ENCODE measurements at places on chromosomes 1 and 21.
A peak's percentile ranks its signal among the peaks of the same experiment; 100 is the strongest.

DNA sequence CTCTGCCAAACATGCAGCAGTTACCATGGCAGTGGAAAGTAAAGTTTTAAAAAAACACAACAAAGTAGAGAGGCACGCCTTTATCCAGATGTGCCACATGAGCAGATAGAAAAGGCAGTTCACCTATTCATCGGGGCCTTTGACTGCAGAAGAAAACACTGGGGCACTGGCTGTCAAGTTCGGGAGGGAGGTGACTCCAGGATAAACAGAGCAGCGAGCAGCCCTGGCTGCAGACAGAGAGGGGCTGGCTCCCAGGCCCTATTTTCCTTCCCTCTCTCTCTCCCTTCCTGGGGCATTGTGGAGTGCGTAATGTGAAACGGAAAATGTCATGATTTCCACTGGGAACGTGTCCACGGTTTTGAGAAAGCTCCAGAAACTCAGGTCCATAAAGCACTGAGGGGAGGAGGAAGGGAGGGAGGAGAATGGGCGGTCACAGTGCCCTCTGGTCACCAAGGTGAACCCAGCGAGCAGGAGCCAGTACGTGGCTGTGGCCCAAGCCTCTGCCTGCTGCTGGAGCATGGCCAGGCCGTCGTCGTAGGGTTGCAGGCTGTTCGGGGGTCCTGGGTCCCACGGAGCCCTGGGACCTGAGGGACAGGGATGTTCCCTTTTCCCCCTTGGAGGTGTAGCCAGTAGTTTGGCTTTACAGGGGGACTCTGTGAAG lies 114.7 kb upstream of the IRF2BP2 start:
- peak; percentile 98 for DNase-seq

- DNase-seq, result no peak
These were observed 4.3 kb downstream of the LHX9 start for GRCh38 chr1:197921235-197922069.

DNA sequence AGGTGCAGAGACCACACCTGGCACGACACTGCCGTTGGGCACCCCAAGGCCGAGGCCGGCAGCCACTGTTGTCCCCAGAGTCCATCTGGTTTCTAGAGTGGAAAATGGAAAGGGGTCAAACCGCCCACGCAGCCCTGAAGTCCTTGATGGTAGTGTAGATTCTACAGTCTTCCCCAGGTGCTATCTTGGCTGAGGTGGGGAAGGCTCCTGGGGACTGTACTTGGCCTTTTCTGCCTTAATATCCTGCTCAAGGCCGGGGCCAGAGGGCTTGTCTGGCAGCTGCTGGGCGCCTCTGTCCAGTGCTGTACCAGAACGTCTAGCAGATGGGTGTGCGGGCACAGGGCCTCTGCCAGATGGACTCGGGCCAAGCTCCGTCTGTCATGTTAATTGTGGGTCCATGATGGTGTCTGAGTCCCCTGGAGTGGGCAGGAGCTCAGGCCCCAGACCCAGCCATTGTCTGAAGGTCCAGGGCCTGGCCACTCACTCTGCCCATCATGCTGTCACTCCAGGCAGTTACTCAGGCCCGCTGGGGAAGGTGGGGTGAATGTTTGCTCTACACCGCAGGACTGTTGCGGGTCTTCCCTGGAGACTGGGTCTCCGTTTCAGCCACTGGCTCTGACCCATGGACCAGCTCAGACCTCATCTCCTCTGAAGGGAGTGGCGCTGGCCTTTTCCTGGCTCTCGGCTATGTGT lies 161.9 kb upstream of the COL6A1 start:
- no peak for DNase-seq

DNA sequence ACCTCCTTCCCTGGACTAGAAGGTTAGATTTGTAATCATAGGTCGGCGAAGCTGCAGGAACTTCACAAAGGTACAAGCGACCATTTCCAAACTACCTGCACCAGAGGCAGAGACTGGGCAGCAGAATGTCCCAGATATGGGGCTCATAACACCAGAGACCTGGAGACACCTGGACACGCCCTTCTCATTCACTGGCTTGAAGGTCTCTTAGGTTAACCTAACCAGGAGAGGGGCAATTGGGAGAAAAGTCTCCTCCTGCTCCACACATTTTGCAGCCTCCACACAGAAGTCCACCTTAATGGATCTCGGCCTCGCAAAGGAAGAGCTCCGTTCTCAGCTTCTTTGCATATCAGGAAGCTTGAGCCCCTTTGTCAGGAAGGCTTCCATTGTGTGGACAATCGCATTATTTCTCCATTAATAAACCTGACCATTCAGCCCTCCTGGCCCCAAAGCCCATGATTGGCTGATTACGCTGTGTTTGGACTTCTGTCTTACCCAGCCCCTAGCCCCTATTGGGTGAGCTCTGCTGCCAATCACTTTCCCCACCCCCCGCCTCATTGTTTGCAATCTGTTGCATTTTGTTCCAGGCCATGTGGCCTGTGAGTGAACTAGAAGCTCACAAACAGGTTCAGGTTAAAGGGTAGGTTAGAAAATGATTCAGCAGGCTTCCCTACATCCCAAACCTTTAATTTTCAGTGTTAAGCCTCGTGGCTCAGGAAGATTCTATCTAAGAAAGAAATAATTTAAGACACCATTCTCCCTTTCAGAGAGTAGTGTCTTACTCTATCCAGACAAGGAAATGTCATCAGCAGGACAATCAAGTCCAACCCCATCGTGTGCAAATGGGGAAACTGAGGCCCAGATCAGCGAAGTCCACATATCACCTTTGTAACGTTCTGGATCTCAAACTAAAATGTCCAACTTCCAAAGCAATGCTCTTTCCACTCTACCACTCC lies 2.8 kb downstream of the MYCL start:
- peak; percentile 100 for DNase-seq

DNA sequence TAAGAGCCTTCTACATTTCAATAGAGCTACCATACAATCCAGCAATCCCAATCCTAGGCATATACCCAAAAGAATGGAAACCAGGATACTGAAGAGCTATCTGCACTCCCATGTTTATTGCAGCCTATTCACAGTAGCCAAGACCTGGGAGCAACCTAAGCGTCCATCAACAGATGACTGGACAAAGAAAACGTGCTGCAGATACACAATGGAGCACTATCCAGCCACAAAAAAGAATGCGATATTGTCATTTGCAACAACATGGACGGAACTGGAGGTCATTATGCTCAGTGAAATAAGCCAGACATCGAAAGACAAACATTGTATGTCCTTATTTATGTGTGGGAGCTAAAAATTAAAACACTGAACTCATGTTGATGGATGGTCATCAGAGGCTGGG lies 115.3 kb downstream of the HLCS start:
- no peak for DNase-seq

GRCh38 chr1:209732725-209733124 lies 23.1 kb upstream of the TRAF3IP3 start:
- DNase-seq, result no peak

- DNase-seq, result no peak
These were observed 17.5 kb downstream of the PDE9A start for GRCh38 chr21:42670884-42671283.

- DNase-seq, result no peak
These were observed 160.2 kb downstream of the COP1 start for GRCh38 chr1:176046926-176047325.

- DNase-seq, result no peak
These were observed 5.5 kb downstream of the SORT1 start for GRCh38 chr1:109392037-109392787.

- DNase-seq, result no peak
These were observed 68.4 kb downstream of the DNM3 start for GRCh38 chr1:171909711-171910110.

GRCh38 chr1:239884796-239885195 lies 206.9 kb upstream of the FMN2 start:
- no peak for DNase-seq

GRCh38 chr1:215003686-215004085 lies 78.9 kb upstream of the KCNK2 start:
- no peak for DNase-seq

DNA sequence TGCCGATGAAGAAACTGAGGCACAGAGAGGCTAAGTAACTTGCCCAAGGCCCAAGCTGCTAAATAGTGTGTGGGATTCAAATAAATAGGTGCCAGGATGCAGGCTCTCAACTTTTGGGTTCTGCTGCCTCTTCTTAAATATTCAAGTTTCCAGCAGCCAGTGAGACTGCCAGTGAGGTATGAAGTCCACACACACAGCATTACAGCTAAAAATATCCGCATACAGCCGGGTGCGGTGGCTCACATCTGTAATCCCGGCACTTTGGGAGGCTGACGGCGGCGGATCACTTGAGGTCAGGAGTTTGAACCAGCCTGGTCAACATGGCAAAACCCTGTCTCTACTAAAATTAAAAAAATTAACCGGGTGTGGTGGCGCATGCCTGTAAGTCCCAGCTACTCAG lies 78.4 kb upstream of the DIRAS3 start:
- DNase-seq, result no peak

DNA sequence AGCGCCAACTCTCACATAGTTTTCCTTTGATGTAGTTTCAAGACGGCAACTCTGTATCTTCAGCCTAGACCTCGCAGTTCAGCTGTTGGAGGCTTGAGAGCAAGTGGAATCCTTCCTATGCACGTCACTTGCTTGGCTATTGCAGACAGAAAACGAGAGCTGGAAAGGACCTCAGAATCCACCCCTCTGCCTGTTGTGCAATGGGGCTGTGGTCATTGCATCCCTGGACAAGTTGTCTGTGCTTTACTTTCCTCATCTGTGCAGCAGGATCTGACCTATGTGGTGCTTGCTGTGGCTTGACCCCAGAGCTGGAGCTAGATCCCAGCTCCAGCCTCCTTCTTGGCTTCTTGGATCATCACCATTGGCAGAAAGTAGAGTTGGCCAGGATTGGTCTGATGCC lies 50.0 kb upstream of the IGSF21 start:
- DNase-seq, result no peak

GRCh38 chr1:244413736-244414135 lies 38.0 kb downstream of the ADSS2 start:
- DNase-seq, result no peak

DNA sequence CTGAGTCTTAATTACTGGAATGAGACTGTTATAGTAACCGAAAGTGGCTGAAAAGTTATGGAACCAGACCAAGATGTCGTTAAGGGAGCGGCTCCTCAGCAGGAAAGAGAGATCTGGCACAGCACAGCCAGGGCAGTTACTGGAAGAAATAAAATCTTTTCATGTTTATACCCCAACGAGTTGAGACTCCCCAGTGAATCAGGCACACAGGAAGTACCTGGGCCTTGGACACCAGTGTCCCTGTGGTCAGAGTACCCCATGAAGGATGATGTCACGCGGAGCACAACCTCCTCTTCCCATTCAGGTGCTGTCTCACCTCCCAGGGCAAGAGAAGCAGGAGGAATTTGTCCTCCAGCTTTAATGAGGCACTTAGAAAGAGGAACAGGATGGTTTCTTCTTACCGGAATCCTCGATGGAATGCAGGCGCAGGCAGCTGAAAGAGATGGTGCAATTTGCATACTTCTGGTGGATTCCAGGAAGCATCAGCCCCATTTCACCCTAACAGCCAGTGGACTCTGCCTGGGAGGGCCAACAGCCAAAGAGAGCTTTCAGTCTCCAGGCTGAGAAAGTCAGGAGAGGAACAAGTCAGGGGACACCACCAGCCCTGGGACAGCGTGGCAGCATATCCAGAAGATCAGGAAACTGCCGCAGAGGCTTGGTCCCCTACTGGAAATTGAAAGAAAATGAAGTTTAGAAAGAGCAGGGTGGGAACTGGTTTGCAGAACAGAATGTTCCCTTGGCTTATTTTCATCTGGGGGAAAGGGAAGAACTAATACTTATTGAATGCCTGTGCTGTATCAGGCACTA lies 35.9 kb upstream of the CTTNBP2NL start:
- no peak for DNase-seq

- no peak for DNase-seq
These were observed 155.2 kb upstream of the COA6 start for GRCh38 chr1:234218078-234218477.

DNA sequence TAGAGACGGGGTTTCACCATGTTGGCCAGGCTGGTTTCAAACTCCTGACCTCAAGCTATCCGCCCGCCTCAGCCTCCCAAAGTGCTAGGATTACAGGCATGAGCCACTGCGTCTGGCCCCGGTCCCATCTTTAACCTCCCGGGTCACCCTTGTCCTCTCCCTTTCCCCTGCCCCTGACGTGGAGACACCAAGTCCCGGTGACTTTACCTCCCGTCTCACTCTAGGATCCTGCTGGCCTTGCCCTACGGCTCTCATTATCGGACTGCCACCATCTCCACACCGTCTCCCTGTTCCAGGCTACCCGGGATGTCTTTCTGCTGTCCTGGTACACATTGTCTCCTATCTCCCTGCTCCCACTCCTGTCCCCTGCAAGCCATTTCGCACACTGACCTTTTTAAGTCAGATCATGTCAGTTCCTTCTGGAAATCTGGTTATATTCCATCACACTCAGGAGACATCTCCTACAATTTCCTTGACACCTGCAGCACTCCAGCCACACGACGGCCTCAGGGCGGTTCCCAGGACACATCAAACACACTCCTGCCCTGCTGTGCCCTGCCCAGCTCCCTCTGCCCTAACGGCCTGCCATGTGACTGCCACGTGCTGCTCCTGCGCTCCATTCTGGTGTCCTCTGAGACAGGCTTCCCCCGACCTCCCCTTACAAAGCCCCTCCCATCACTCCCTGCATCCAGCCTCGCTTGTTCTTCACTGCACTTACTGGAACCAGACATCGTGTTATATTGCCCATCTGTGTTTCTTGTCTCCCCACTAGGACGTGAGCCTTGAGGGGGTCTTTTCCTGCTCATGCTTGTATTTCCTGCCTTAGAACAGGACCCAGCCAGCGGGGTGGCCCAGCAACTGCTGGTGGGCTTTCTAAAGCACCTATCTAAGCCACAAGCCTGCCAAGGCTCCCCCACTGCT lies 32.7 kb downstream of the TTC39A start:
- peak; percentile 80 for DNase-seq

GRCh38 chr1:228337031-228337564 lies 69.5 kb downstream of the TRIM11 start:
- no peak for DNase-seq

GRCh38 chr1:18484721-18485120 lies 4.0 kb downstream of the KLHDC7A start:
- no peak for DNase-seq

DNA sequence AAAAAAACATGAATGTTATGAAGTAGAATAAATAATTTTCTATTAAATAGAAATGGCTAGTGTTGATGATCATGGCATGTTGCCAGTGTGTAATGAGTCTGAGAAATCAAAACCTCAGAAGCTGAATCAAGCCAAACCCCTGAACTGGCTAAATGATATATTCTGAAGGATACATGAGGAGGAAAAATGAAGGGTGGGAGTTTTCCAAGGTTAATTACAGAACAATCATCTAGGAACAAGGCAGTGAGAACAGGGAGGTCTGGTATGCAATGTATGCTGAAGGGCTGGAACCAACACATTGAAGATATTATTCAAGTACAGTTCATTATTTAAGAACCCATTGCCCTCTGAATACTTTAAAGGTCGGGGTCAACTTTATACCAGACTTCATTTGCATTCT lies 309.1 kb upstream of the NRIP1 start:
- DNase-seq, result no peak

DNA sequence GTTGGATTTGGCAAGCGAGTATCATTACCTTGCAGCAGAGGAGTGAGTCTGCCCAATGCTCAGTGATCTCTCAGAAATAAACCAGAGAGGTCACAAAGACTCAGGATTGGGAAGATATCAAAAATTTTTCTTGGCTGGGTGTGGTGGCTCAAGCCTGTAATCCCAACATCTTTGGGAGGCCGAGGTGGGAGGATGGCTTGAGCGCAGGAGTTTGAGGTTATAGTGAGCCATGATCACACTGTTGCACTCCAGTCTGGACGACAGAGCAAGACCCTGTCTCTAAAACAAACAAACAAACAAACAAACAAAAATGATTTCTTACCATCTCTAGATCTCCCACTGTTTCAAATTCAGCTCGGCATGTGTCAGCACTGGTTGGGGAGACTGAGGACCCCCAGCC lies 13.3 kb upstream of the BECN2 start:
- no peak for DNase-seq

GRCh38 chr21:46185716-46186115 lies 1.5 kb upstream of the SPATC1L start:
- no peak for DNase-seq

Measured in NCI-H2029 (cell line).